ENCODE measurements at places on chromosomes 3 and 15. TPM values are rescaled to one million over a fixed set of nuclear protein-coding genes. Genes with fewer than 3 reads are reported as not detected.

DNA sequence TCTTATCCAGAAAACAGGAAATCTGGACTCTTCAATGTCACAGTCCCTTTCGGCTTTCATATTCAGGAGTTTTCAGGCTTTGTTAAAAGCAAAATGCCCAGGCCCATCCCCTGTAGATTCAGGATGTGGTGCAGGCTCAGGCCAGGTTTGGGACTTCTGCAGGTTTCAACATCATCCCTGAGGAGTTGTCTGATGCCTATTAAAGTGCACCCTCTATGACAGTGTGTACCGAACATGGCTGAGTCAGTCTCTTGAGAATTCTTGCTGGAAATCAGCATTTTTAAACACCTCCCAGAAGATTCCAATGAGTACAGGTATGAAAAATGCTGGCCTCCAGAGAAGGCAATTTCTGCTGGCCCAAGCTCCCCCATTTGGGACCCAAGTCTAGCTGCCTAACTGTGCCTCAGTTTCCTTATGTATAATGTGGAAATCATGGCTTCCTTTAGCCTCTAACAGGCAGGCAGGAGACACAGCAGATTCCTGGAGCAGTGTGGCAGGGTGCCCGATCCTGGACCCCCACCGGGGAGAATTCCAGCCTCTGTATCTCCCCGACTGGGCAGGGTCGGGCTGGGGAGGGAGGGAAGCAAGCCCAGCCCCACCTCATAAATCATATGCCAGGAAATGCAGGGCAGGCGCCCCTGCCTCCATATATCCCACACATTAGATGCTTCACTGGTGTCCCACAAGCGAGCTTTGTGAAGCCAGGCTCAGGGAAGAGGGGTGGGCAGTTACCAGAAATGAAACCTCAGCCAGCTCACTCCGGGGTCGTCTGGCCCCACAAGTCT lies 44.4 kb upstream of the SLC6A11 start:
- H3K27ac ChIP-seq = no peak overlapping the region
- no peak for DNase-seq
- peaks cover 4% of the 10 kb centered on the region for H3K27me3 ChIP-seq
- H3K4me3 ChIP-seq = no peak overlapping the region
- H3K4me1 ChIP-seq = no peaks in the 10 kb centered on the region

DNA sequence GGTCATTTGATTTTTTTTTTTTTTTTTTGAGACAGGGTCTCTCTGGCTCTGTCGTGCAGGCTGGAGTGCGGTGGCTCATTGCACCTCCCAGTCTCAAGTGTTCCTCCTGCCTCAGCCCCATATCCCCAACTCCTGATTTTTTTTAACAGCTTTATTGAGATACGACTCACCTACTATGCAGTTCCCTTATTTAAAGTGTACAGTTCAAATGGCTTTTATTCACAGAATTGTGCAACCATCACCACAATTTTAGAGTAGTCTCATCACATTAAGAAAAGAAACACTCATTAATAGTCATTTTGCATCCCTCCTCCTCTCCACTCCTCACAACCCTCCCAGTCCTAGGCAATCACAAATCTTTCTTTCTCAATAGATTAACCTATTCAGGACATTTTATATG lies 1.9 kb upstream of the TRA2B start:
- peak overlapping the region; percentile 71 for H3K4me3 ChIP-seq
- DNase-seq = no peak
- peaks cover 45% of the 10 kb centered on the region for H3K4me1 ChIP-seq
- peaks cover 24% of the 10 kb centered on the region for H3K27me3 ChIP-seq

GRCh38 chr3:32045091-32045915 lies 61.1 kb upstream of the GPD1L start:
- no peaks in the 10 kb centered on the region for H3K4me1 ChIP-seq
- no peak for DNase-seq
- no peak overlapping the region for H3K27ac ChIP-seq
- H3K4me3 ChIP-seq = no peak overlapping the region
- peaks cover 6% of the 10 kb centered on the region for H3K27me3 ChIP-seq
- H3K36me3 ChIP-seq = peaks cover 9% of the 10 kb centered on the region

- H3K27me3 ChIP-seq = peaks cover 2% of the 10 kb centered on the region
- no peaks in the 10 kb centered on the region for H3K4me1 ChIP-seq
- H3K4me3 ChIP-seq = no peak overlapping the region
- H3K36me3 ChIP-seq = no peaks in the 10 kb centered on the region
These were observed 90.5 kb upstream of the MYRIP start for GRCh38 chr3:39718674-39719595.

- H3K27me3 ChIP-seq = peaks cover 1% of the 10 kb centered on the region
- H3K4me1 ChIP-seq = no peaks in the 10 kb centered on the region
- DNase-seq = no peak
- no peaks in the 10 kb centered on the region for H3K36me3 ChIP-seq
These were observed 63.4 kb upstream of the SLC6A6 start for GRCh38 chr3:14338898-14339458.

The GABRA5 gene
- polyA plus RNA-seq = not detected

DNA sequence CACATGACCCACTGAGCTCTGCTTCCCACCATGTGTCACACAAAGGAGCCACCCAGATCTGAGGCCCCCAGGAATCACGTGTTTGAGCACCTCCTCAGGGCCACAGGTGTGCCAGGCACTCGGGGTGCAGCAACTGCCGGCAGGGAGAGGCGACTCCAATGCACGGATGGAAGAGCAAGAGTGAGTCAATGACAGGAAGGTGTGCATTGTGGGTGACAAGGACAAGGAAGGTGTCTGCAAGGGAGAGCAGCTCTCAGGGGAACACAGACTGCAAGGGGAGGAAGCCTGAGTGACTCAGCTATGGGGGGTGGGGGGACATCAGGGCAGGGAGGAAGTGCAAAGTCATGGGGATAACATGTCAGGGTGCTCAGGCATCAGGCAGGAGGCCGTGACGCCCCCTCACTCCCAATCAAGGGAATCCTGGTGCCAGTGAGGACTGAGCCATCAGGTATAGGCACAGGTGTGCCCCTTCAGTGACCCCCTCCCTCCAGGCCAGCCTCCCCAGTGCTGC lies 67.4 kb downstream of the NUP210 start:
- no peak for DNase-seq
- peaks cover 13% of the 10 kb centered on the region for H3K36me3 ChIP-seq
- peak overlapping the region; percentile 53 for H3K27ac ChIP-seq
- peaks cover 20% of the 10 kb centered on the region for H3K4me1 ChIP-seq

DNA sequence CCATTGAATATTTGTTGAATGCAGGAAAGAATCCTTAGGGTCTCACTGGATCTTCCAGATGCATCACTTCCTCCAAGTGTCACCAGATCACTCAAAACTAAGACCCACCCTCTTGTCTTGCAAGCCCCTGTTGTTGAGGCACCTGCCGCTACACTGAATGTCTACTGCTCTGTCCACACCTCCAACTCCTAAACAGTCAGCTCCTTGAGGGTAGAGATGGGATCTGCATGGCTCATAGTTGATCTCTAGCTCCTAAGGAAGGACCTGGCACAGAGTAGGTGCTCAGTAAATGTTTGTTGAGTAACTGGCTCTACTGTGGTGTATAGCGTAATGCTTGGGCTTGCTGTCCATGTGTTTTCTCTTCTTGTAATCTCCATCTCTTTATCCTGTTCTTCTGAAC lies 8.8 kb downstream of the SLC6A20 start:
- peaks cover 2% of the 10 kb centered on the region for H3K27me3 ChIP-seq
- H3K36me3 ChIP-seq = peaks cover 12% of the 10 kb centered on the region
- H3K4me3 ChIP-seq = no peak overlapping the region
- no peak overlapping the region for H3K27ac ChIP-seq
- H3K4me1 ChIP-seq = no peaks in the 10 kb centered on the region
- no peak for DNase-seq

The HGD gene
- 2.5 TPM for polyA plus RNA-seq

GRCh38 chr3:31544634-31545033 lies 11.9 kb downstream of the STT3B start:
- no peak for DNase-seq
- no peaks in the 10 kb centered on the region for H3K27me3 ChIP-seq
- H3K4me1 ChIP-seq = peaks cover 95% of the 10 kb centered on the region
- no peaks in the 10 kb centered on the region for H3K36me3 ChIP-seq
- no peak overlapping the region for H3K4me3 ChIP-seq

- no peaks in the 10 kb centered on the region for H3K36me3 ChIP-seq
- no peak overlapping the region for H3K27ac ChIP-seq
- no peak overlapping the region for H3K4me3 ChIP-seq
These were observed 1602.1 kb downstream of the SI start for GRCh38 chr3:163476179-163476578.

- H3K36me3 ChIP-seq = no peaks in the 10 kb centered on the region
- H3K4me3 ChIP-seq = no peak overlapping the region
- H3K27ac ChIP-seq = no peak overlapping the region
- no peak for DNase-seq
These were observed 13.7 kb downstream of the PPARG start for GRCh38 chr3:12302564-12302963.

DNA sequence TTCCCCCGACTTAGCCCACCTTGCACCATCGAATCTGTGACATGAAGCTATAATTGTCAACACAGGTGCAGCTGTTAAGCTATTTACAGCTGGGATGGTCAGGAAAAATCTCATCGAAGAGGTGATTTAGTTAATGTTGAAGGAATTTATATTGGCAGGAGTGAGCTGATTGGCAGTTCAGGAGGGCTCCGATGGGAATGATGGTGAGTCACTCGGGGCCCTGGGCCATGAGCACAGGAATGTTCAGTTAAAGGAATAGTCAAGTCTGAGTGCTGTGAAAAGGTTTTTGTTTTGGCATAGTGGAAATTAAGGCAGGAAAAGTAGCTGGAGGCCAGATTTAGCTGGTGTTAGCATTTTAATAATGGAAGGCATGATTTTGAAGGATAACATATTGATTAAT lies 95.7 kb downstream of the OXSM start:
- H3K27ac ChIP-seq = no peak overlapping the region
- peaks cover 4% of the 10 kb centered on the region for H3K36me3 ChIP-seq
- H3K27me3 ChIP-seq = peaks cover 4% of the 10 kb centered on the region
- peaks cover 12% of the 10 kb centered on the region for H3K4me1 ChIP-seq
- no peak overlapping the region for H3K4me3 ChIP-seq

The GRK7 gene
- polyA plus RNA-seq = 0.09 TPM

GRCh38 chr3:152505926-152506325 lies 237.2 kb downstream of the MBNL1 start:
- peaks cover 2% of the 10 kb centered on the region for H3K27me3 ChIP-seq
- H3K36me3 ChIP-seq = peaks cover 14% of the 10 kb centered on the region
- H3K27ac ChIP-seq = no peak overlapping the region
- no peaks in the 10 kb centered on the region for H3K4me1 ChIP-seq
- no peak overlapping the region for H3K4me3 ChIP-seq
- no peak for DNase-seq

- no peaks in the 10 kb centered on the region for H3K36me3 ChIP-seq
- H3K4me1 ChIP-seq = peaks cover 58% of the 10 kb centered on the region
- H3K4me3 ChIP-seq = peak overlapping the region; percentile 86
These were observed 136.5 kb downstream of the ZNF609 start for GRCh38 chr15:64596701-64597476.

DNA sequence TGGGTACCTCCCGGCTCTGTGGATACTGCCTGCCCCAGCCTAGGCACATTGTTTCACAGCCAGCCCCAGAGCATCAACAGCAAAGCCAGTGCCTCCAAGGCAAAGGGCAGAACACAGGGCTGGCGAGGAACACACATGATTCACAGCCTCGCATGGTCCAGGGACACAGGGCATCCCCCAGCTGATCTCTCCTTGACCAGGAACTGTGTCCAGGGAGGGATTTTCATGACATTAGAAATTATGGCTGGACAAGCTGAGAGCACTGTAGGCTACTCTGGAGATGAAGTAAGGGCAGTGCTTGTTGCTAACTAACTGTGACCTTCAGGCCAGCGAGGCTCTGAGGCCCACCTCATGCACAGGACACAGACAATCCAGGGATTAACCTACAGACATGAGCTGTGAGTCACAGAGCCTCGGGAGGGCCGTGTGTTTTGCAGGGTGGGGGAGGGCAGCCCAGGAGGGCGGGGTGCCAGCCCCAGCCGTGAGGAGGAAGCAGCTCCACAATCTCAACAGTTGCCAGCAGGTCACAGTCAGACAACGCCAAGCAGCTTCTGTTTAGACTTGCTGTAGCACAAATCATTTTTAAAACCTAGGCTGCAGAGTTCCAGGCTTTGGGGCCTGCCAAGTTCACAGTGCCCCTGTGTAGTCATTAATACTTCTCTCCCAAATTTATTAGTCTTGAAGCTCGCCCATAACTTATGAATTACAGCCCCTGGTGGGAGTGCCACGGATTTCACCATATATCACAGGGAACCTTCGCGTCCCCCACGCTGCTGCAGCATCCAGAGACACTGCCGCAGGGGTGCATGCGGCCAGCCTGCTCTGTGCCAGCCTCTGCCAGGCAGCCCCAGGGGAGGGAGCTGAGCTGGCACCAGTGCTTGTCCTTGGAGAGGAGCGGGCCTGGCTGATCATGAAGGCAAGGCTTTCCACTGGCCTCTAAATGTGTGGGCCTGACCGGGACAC lies 114.7 kb downstream of the ETFA start:
- no peak for DNase-seq
- H3K4me3 ChIP-seq = no peak overlapping the region
- peaks cover 5% of the 10 kb centered on the region for H3K27me3 ChIP-seq
- H3K4me1 ChIP-seq = peaks cover 3% of the 10 kb centered on the region

GRCh38 chr3:113431811-113432210 lies 9.5 kb downstream of the CFAP44 start:
- H3K4me1 ChIP-seq = no peaks in the 10 kb centered on the region
- H3K27ac ChIP-seq = no peak overlapping the region
- DNase-seq = no peak
- H3K4me3 ChIP-seq = no peak overlapping the region
- H3K36me3 ChIP-seq = peaks cover 28% of the 10 kb centered on the region

DNA sequence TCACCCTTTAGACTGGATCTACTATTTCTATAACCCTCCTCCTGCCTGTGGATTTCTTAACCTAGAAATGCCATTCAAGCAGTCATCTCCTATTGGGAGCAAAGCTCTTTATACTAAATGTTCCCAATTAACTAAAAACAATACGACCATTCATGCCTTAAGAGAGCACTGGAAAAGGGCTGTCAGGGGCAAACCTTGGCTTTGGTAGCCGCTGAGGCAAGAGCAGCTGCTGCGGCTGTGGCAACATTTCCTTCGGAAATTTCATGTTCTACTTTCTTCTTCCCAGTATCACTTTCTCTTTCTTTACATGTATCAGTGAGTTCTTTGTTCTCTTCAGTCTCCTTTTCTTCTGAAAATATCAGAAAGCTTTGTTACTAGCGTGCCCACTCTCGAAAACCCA lies 56.3 kb upstream of the CSPG5 start:
- no peak for DNase-seq
- peaks cover 4% of the 10 kb centered on the region for H3K4me1 ChIP-seq
- H3K36me3 ChIP-seq = peaks cover 44% of the 10 kb centered on the region
- H3K27me3 ChIP-seq = peaks cover 4% of the 10 kb centered on the region
- H3K27ac ChIP-seq = peak overlapping the region; percentile 43

The ABI3BP gene
- polyA plus RNA-seq = not detected

DNA sequence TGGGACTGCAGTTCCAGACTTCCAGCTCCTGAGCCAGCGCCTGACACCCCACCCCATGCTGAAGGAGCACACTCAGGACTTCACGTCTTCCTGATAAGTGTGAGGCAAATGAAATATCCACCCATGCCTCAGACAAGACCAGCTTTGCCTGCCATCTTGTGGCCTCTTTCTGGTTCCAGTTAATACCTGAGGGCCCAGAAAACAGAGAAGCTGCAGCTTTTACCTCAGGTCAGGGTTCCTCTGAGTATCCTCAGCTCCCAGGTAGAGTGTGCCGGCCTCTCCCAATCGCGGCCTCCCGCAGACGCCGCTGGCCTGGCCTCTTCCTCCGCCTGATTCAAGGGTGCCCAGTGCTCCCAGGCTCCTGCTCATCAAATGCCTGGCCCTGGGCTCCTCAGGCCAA lies 5.1 kb upstream of the KLHL6 start:
- peak; percentile 26 for DNase-seq

- H3K4me3 ChIP-seq = no peak overlapping the region
- no peaks in the 10 kb centered on the region for H3K4me1 ChIP-seq
- no peak overlapping the region for H3K27ac ChIP-seq
- DNase-seq = no peak
- no peaks in the 10 kb centered on the region for H3K36me3 ChIP-seq
These were observed 374.5 kb downstream of the IL20RB start for GRCh38 chr3:137332297-137332696.

The ERICH6 gene
- not detected for polyA plus RNA-seq
